ENCODE measurements at places on chromosomes 3 and 15.
A peak's percentile ranks its signal among the peaks of the same experiment; 100 is the strongest.

DNA sequence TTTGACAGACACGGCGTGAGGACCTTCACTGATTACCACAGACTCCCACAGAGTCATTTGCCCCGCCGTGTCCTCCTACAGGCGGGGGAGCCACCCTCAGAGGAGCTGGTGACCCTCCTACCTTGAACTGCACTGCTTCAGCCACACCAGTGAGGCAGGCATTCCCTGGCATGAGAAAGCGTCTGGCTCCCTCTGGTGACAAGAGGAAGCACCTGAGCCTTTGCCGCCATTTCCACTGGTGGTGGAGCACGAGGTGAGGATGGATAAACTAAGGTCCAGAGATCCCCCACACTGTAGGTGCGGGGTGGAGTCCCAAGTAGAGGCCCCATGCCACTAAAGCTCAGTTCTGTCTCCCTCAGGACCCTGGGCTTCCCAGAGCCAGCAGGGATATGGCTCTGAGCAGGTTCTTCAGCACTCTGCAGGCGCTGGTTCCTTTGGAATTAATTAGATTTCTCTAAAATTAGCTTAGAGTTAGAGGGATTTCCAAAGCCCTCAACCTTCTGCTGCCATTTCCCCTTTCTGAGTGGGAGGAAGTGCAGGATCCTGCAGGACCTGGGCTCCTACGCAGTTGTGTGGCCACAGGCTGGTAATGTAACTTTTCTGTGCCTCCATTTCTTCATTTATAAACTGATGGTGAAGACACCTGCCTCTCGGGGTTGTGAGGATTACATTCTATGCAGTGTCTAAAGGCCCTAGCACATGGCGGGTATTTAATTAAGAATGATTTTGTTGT is 224.0 kb downstream of the SLCO3A1 start:
- DNase-seq = peak; percentile 86

GRCh38 chr3:15479400-15480224 is 41.9 kb downstream of the COLQ start:
- no peak for DNase-seq

- DNase-seq = no peak
Measured at GRCh38 chr15:36358523-36358922, 220.9 kb upstream of the CDIN1 start.

GRCh38 chr3:169750665-169751064 is 14.2 kb downstream of the TERC start:
- DNase-seq = no peak

DNA sequence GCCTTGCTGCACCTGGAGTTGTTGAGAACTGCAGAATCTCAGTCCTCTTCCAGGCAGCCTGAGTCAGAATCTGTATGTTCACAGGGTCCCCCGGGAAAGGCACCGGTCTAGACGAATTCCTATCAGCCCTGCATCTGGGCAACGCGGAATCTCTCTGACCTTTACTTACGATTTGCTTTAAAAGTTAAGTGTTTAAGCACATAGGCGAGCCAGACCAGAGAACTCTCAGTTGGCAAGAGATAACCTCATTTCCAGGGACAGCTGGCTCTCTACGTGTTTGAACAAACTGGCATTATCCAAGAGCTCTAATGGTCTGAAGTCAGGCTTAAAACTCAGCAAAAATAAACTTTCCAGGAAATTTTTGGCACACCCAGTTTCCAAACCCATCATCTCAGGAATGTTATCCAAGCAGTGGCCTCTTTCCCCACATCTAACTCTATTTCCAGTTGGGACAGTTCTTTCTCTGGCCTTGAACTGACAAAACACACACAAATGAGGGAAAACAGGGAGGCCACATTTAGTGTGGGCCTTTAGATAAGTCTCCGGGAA is 53.4 kb downstream of the HES1 start:
- no peak for DNase-seq

GRCh38 chr3:51673802-51674654 is 3.0 kb downstream of the TEX264 start:
- DNase-seq = no peak

GRCh38 chr15:31235311-31236183 is 91.1 kb upstream of the KLF13 start:
- no peak for DNase-seq

- DNase-seq = no peak
Measured at GRCh38 chr3:171295484-171296373, 164.5 kb downstream of the TNIK start.

- DNase-seq = peak; percentile 9
Measured at GRCh38 chr15:39140060-39140604, 440.7 kb upstream of the THBS1 start.

GRCh38 chr3:64456674-64457073 is 231.1 kb downstream of the ADAMTS9 start:
- DNase-seq = no peak

DNA sequence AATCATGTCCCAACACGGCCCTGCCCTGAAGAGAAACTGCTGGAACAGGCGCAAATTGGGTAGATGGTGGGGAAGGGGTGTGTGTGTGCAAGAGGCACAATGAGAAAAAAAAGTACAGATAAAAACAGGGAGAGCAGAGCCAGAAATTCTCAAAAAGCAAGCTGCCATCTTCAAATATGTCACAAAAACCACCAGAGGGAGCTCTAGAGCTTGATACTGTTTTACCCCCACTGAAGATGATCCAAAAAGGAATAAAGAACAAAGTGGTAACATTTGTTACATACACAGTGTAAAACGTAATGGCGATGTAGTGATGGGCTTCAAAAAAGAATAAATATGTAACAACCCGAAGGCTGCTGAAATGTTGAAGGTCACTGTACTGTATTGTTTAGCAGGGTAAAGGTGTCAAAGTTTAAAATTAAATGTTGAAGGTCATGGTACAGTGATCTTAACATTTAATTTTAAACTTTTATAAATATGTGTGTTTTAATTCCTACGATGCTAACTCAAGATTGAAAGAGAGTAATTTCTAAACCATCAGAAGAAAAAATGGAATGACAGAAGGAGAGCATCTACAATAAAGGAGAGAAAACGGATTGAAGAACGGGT is 6.0 kb downstream of the SNRPA1 start:
- DNase-seq = no peak

GRCh38 chr15:62503451-62503850 is 338.4 kb upstream of the C2CD4B start:
- DNase-seq = no peak

GRCh38 chr3:65347166-65347565 is 659.4 kb upstream of the ADAMTS9 start:
- DNase-seq = no peak

- DNase-seq = no peak
Measured at GRCh38 chr3:145197051-145197820, 963.7 kb downstream of the PLOD2 start.

- DNase-seq = no peak
Measured at GRCh38 chr3:189273736-189274135, 102.0 kb downstream of the TPRG1 start.

- DNase-seq = no peak
Measured at GRCh38 chr15:71219101-71219500, 103.8 kb downstream of the THSD4 start.

GRCh38 chr3:20128358-20128757 is 57.6 kb downstream of the SGO1 start:
- no peak for DNase-seq

DNA sequence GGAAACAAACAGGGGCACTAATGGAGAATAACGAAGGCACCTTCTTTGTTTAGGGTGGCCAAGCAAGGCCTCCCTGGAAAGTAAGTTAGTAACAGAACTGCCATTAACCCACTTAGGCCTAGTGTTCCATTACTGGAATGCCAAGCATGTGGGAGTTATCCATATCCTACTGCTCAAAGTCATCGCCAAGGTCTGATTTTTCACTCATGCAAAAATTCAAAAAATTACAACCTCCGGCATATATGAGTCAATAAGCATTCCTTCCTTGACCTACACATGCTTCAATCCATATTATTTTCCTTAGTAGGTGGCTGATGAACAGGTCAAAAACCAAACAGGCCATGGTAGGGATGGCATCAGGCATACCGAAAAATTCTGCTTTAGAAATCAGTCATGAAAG is 1097.2 kb downstream of the FHIT start:
- no peak for DNase-seq

- no peak for DNase-seq
Measured at GRCh38 chr3:36496684-36497633, 116.7 kb downstream of the STAC start.

DNA sequence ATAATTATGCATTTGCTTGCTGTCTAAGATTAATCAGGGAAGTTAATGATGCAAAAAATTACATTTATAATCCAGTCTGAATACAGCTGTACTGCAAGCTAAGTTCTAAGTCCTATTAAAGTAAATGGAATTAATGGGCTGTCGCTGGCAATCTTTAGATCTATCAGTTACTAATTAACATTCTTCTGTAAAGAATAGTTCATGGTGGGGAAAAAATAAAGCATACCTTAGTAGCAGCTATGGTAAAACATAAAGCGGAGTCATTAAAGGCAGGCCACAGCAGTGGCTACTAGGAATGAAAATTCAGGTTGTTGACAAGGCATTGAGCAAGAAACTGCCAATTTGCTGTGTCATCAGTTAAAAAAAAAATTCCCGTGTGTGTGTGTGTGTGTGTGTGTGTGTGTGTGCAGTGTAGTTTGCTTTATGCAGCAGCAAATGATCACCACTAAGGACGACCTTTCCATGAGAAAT is 129.8 kb downstream of the ZNF385D start:
- no peak for DNase-seq

- DNase-seq = no peak
Measured at GRCh38 chr3:19543212-19543841, 390.7 kb downstream of the EFHB start.

- DNase-seq = peak; percentile 12
Measured at GRCh38 chr3:107969994-107970819, 120.6 kb downstream of the CD47 start.

DNA sequence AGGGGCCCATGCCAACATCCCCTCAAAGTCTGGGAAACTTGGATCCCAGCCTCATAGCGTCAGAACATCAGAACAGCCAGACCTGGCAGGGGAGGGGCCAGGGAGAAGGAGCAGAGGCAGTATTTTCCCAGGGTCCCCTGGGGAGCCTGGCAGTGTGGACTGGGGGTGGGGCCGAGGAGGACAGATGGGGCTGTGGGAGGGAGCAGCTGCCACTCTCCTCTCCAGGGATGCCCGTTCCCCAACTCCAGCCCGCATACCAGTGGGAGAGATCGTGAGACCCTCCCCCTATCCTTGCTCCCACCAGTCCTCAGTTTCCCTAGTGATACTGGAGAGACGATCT is 6.5 kb upstream of the DNAJB8 start:
- no peak for DNase-seq

DNA sequence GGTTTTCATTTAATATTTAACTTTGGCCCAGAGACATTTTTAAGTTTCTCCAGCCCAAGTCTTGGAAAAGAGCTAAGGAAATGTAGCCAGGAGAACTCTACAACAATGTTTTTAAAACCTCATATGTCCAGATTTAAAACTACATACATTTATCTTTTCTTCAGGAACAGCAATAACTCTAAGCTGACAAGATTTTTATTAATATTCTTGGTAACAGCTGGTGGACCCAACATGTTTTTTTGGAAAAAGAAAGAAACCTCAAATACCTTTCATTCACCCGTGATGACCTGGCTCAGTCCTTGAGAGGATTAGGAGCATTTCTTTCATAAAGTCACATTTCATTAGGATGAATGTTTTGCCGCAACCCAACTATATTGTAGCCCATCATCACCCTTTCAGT is 50.4 kb upstream of the CMSS1 start:
- no peak for DNase-seq

GRCh38 chr3:189508784-189509501 is 122.2 kb upstream of the TP63 start:
- DNase-seq = no peak

- DNase-seq = no peak
Measured at GRCh38 chr3:188734395-188734794, 437.4 kb upstream of the TPRG1 start.

- no peak for DNase-seq
Measured at GRCh38 chr3:18010001-18010400, 267.6 kb upstream of the TBC1D5 start.

DNA sequence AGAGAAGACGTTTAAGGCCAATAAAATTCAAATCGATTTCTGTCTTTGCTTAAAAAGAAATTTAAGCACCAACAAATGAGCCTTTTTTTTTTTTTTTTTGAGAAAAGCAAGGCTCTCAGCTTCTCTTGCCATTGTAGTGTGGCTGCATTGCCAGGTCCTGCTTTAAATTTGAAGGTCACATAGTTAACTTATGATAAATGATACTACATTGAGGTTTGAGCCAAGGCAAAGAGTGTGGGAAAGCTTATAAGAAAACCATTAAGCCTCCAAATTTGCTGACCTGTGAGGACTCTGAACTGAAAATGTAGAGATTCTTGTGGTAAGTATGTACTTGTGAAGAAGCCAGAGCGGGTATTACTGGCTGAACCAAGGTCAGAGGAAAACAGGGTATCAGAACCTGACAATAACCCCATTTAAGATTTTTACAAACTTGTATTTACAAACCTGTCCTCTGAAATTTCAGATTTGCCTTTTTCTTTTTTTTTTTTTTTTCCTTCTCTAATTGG is 519.7 kb upstream of the RGMA start:
- no peak for DNase-seq

GRCh38 chr3:41173926-41174885 is 25.1 kb upstream of the CTNNB1 start:
- no peak for DNase-seq

DNA sequence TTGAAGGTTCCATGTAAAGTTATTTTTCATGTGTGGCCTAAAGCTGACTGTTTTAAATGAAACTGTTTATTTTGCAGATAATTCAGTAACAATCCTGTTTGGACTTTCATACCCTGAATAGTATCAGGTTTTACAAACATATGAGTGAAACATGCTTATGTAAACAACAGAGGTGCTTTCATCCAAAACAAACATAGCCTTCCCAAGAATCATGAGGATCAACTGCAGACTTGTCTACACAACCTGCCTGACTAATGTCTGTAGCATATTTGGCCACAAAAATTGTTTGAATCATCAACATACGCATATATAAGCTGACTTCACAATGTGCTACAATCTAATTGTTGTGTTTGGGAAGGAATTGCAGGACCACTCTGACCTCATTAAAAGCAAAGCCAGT is 190.4 kb downstream of the DIPK2A start:
- DNase-seq = no peak

- no peak for DNase-seq
Measured at GRCh38 chr3:122508135-122508914, 6.4 kb downstream of the KPNA1 start.

- DNase-seq = peak; percentile 69
Measured at GRCh38 chr15:55289011-55289745, 435 bp downstream of the RAB27A start.

DNA sequence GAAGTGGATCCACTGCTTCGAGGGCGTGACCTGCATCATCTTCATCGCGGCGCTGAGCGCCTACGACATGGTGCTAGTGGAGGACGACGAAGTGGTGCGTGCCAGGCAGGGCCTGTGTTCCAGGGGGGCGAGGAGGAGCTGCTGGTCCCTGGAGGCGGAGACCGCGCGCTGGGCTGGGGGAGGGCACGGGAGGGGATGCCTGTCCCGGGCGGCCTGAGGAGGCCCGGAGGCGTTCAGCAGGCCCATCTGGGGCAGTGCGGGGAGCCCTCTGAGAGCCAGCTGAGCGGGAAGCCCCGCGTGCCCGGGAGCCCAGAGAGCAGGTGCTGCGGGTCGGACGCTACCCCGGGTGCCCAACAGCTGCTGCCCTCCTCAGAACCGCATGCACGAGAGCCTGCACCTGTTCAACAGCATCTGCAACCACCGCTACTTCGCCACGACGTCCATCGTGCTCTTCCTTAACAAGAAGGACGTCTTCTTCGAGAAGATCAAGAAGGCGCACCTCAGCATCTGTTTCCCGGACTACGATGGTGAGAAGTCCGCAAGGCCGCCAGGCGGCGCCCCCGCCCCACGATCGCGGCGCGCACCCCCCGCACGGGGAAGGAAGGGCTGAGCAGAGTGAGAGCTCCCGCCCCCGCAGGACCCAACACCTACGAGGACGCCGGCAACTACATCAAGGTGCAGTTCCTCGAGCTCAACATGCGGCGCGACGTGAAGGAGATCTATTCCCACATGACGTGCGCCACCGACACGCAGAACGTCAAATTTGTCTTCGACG is 2.9 kb downstream of the GNAT1 start:
- peak; percentile 89 for DNase-seq

Data from activated CD4-positive, alpha-beta T cell treated with anti-CD3 and anti-CD28 coated beads for 36 hours (primary cell).